ENCODE measurements at places on chromosomes 11 and 22. TPM values are rescaled to one million over a fixed set of nuclear protein-coding genes. Genes with fewer than 3 reads are reported as not detected.

- DNase-seq, result peak; percentile 93
Measured at GRCh38 chr22:50085211-50085972, at the start of gene MLC1. Gene MLC1 (minus strand): TSS chr22:50085426. CDS start chr22:50084902, 524 bp downstream.

DNA sequence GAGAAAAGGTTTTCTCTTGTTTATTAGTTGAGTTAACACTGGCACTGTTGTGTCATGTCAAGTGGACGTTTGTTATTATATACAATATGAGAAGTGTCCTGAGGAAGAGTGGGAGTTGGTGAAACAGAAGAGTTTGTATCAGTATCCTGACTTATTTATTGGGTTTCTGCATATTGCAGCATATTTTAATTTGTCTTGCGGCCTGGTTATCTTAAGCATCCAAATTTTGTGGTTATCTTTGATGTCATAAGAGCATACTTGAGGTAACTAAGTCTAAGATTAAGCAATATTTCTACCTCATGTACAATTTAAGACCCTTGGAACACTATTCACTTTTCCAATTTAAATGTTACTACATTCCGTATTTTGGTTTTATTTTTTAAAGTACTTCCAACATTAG, 103.5 kb downstream of the DDX10 start:
- no peak for DNase-seq

DNA sequence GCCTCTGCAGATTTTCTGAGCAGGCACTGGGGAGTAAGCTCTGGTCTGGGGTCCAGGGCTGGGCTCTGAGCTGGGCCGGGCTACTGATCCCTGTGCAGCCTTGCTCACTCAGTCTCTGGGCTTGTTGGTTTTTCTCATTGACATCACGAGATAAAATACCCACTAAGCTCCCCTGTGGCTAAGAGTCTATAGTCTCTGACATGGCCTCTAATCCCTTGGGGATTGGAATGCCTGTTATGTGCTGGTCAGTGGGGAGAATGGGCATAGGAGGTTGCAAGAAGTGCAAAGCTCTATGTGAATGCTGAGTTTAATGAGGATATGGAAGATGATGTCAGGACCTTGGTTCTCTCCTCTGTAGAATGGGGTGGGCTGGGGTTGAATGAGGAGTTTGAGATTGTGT, 23.3 kb downstream of the ELF5 start:
- no peak for DNase-seq

GRCh38 chr11:119307974-119308373, 9.0 kb downstream of the MCAM start:
- no peak for DNase-seq

DNA sequence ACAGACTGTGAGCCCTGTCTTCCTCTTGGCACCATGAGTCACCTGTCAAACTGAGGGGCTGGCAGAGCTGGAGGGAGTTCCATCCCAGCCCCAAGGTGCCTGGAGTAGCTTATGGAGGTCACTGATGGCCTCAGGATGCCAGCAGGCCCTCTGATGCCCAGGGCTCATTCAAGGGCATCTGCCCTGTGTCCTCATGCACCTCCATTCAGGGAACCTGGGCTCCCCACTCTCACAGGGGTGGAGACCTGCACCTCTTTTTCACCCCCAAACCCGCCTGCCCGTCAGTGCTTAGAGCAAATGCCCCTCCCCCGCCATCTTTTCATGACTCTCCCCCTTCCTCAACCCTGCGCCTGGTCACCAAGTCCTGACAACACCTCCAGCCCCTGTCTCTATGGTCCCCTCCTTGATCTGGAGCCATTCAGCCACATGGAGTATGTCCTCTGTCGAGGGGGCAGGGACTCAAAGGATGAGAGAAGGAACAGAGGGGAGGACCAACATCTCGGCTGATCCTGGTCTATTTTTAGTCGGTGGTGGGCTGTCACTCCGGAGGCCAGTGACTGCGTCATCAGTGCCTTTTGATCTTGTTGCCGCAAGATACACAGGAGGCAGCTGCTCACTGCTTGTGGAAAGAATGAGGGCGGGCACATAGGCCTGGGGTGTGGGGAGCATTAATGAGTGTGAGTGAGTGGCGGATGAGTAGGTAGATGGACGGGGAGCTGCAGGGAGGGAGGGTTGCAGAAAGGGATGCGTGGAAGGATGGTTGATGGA, 72.2 kb downstream of the CDKN1C start:
- peak; percentile 75 for DNase-seq

DNA sequence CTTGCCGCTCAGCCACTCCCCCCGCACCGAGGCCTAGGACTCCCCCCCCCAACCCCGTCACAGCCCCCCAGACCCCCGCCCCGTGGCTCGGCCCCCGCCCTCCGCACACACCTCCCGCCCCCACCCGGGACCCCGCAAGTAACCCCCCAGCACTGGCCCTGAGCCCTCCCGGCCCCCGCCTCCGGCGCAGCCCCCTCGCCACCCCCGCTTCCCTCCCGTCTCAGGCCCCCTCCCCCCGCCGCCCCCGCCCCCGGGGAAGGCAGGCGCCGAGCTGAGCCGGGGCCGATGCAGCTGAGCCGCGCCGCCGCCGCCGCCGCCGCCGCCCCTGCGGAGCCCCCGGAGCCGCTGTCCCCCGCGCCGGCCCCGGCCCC, 1.5 kb downstream of the SHANK3 start:
- DNase-seq, result peak; percentile 60

DNA sequence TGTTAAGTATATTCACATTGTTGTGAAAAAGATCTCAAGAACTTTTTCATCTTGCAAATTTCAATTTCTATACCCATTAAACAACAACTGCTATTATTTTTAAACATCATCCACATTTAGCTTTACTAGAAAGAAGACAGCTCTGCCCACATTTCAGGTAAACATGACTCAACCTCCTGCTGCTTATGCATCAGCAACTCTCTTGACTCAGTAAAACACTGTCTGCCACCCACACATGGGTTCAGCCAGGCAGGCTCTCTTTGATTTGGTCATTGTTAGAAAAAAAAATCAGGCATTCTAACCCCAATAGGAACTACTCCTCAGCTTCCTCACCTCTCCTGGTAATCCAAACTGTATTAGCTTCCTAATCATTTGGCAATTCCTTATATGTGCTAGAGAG, 5.1 kb upstream of the ENDOD1 start:
- DNase-seq, result peak; percentile 79

DNA sequence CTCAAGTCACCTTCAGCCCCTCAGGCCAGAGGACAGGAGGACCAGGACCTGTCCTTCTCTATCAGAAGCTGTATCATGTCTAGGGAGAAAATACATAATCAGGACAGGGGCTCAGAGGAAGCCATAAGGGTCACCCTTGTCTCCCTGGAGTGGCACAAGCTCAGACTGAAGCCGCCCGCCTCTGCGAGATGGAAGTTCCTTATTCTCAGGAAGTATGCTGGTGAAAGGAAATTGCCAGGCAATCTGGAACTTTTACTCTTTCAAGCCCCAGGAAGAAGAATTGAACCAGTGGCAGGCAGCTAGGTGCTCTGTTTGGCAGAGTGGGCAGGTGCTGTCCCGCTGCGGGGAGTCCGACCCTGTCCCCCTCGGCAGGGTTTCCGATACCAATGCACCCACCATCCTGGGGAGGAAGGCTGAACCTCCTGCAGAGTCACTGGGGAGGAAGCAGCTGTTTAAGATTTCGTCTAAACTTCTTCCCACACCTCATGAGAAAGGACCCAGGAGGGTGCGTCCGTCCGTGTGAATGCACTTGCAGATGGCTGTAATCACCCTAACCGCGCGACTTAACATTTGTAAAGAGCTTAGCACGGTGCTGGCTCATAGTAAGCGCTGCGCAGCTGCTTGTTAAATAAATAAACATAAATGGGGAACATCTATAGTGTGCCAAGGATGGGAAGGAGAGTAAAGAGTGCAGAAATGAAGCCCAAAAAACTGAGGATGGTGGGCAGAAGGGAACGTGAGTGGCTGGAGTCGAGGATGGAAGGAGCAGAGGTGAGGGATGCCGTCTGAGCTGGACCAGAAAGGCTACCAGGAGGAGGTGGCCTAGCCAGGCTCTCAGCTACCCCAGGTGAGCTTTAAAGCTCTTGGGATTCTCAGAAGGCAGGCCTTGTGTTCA, 5.0 kb upstream of the ANO1 start:
- DNase-seq, result peak; percentile 56

GRCh38 chr11:74255741-74256375, 55.6 kb downstream of the P4HA3 start:
- DNase-seq, result peak; percentile 86

PRRG4 gene
- 0.29 TPM for total RNA-seq

FOLR1 gene
- under 0.01 TPM for total RNA-seq

PICK1 gene
- total RNA-seq, result 15.6 TPM

KIRREL3 gene
- total RNA-seq, result 4.4 TPM

DEFB131B gene
- total RNA-seq, result not detected

Measured in osteoblast (primary cell).